ENCODE measurements at places on chromosomes 6 and 20. TPM values are rescaled to one million over a fixed set of nuclear protein-coding genes. Genes with fewer than 3 reads are reported as not detected.

The GID8 gene
- 43.0 TPM for total RNA-seq

The MUC21 gene
- total RNA-seq, result not detected

The LY6G6F gene
- not detected for total RNA-seq

The PTPRA gene
- total RNA-seq, result 68.1 TPM

The ABT1 gene
- total RNA-seq, result 28.3 TPM

The MLIP gene
- not detected for total RNA-seq

The WFDC10B gene
- not detected for total RNA-seq

The CALHM6 gene
- total RNA-seq, result 26.7 TPM

The TNXB gene
- 9.2 TPM for total RNA-seq

Data from activated naive CD8-positive, alpha-beta T cell treated with anti-CD3 and anti-CD28 coated beads, Interleukin-2, amount 10 ng/mL, durations not matched to agents 7 days and 5 days (primary cell).